ENCODE measurements at places on chromosomes 2 and 18. TPM values are rescaled to one million over a fixed set of nuclear protein-coding genes. Genes with fewer than 3 reads are reported as not detected.

GRCh38 chr2:151575338-151575737 lies 158.9 kb downstream of the NEB start:
- no peaks in the 10 kb centered on the region for H3K36me3 ChIP-seq
- no peak overlapping the region for H3K4me3 ChIP-seq
- H3K4me1 ChIP-seq: no peaks in the 10 kb centered on the region
- DNase-seq: no peak
- no peak overlapping the region for H3K27ac ChIP-seq

DNA sequence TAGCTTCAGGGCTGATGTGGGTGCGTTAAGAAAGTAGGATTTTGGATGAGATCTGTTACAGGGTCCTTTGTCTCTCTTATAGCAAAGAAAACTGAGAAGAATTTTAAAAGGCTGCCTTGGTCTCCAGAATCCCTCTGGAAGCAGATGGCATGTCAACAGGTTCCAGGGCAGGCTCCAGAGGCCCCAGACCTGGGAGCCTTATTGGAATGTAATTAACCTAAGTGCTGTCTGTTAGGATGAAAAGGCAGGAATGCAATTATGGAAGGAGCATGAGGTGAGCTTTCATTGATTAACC lies 97.2 kb upstream of the PKDCC start:
- H3K27ac ChIP-seq: no peak overlapping the region
- peaks cover 32% of the 10 kb centered on the region for H3K4me1 ChIP-seq
- no peak overlapping the region for H3K4me3 ChIP-seq
- H3K36me3 ChIP-seq: no peaks in the 10 kb centered on the region
- no peak for DNase-seq

GRCh38 chr2:109560265-109560664 lies 53.5 kb downstream of the SEPTIN10 start:
- DNase-seq: no peak
- no peaks in the 10 kb centered on the region for H3K27me3 ChIP-seq
- H3K36me3 ChIP-seq: no peaks in the 10 kb centered on the region

DNA sequence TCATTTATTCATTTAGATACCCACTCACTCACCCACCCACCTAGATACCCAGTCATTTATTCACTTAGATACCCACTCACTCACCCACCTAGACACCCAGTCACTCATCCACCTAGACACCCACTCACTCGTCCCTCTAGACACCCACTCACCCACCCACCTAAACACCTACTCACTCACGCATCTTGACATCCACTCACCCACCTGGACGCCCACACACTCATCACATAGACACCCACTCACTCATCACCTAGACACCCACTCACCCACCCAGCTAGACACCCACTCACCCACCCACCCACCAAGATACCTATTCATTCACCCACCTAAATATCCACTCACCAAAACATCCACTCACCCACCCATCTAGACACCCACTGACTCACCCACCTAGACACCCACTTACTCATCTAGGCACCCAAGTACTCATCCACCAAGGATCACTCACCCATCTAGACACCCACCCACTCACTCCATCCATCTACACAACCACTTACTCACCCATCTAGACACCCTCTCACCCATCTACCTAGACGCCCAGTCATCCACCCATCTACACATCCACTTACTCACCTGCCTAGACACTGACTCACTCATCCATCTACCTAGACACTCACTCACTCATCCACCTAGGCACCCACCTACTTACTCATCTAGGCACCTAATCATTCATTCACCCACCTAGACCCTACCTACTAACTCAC lies 723.7 kb upstream of the RAB6C start:
- H3K27me3 ChIP-seq: no peaks in the 10 kb centered on the region
- H3K36me3 ChIP-seq: no peaks in the 10 kb centered on the region
- no peaks in the 10 kb centered on the region for H3K4me1 ChIP-seq
- no peak overlapping the region for H3K4me3 ChIP-seq
- H3K27ac ChIP-seq: no peak overlapping the region
- no peak for DNase-seq

DNA sequence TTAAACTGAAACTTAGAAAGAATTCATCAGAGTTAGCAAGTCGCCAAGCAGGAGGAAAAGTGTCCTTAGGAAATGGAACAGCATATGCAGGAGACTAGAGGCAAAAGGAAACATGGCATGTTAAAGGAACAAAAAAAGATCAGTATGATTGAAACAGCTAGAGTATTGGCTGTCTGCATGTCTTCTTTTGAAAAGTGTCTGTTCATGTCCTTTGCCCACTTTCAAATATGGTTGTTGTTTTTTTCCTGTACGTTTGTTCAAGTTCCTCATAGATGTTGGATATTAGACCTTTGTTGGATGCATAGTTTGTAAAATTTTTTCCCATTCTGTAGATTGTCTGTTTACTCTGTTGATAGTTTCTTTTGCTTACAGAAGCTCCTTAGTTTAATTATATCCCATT lies 161.6 kb downstream of the NR4A2 start:
- no peak overlapping the region for H3K4me3 ChIP-seq
- H3K4me1 ChIP-seq: no peaks in the 10 kb centered on the region
- no peaks in the 10 kb centered on the region for H3K36me3 ChIP-seq
- no peak overlapping the region for H3K27ac ChIP-seq

- H3K27ac ChIP-seq: no peak overlapping the region
- no peaks in the 10 kb centered on the region for H3K27me3 ChIP-seq
- no peak for DNase-seq
- H3K4me3 ChIP-seq: no peak overlapping the region
Observed at GRCh38 chr2:78977661-78978145, 47.8 kb upstream of the REG3G start.

DNA sequence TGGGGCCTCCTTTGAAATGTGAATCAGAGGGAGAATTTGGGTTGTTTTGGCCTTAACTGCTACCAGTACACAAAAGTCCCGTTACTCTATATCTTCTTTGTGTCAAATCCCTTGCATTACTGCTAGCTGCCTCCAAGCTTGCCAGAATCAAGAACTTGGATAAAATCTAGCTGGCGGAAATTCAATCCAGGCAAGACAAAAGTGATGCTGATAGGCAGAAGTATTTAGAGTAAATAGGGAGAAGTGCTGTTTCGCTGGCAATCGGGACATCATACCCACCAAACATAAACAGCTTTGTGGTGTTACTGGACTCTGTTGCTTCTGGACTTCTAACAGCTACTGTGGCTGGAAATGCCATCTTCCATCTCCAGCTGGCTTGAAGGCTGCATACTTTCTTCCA lies 2.5 kb downstream of the IFIH1 start:
- H3K27me3 ChIP-seq: no peaks in the 10 kb centered on the region
- no peak overlapping the region for H3K4me3 ChIP-seq
- DNase-seq: no peak
- peaks cover 5% of the 10 kb centered on the region for H3K4me1 ChIP-seq

DNA sequence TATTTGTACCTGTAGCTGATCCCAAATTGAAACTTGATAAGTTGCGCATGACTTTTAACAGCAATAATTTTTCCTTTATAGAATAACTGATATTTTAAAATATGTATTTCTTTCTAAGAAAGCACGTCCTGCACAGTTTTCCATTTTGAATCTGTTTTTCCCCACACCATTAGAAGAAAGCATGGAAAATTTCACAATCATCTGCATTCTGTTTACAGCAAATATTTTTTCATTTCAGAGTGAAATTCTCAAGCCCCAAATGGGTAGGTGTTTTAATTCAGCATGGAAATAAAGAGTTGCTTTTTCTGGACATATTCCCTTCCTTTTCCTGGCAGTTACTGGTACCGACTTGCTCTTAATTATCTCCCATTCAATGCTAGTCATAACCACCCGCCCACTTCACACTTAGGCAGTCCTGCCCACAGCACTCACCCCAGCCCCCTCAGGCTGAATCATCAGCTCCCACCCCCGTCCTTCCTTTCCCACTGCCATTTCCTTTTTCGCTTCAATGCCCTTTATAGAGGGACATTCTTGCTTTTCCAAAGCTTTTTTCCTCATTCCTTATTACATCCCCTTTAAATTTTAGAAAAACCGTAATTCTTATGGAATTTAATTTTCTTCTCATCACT lies 89.2 kb upstream of the GLS start:
- no peaks in the 10 kb centered on the region for H3K36me3 ChIP-seq
- H3K4me1 ChIP-seq: peaks cover 26% of the 10 kb centered on the region
- H3K27ac ChIP-seq: peak overlapping the region; percentile 39
- peak; percentile 39 for DNase-seq

GRCh38 chr18:2204736-2205135 lies 366.6 kb downstream of the METTL4 start:
- no peaks in the 10 kb centered on the region for H3K36me3 ChIP-seq
- no peak overlapping the region for H3K4me3 ChIP-seq
- H3K27ac ChIP-seq: no peak overlapping the region
- no peaks in the 10 kb centered on the region for H3K4me1 ChIP-seq

The IL37 gene
- not detected for total RNA-seq

The MDH1B gene
- total RNA-seq: 0.16 TPM

The ITGB6 gene
- total RNA-seq: 41.1 TPM

The TUBB8B gene
- not detected for total RNA-seq

The DSC1 gene
- 0.56 TPM for total RNA-seq
